Suprapubic skin (tissue), 4 donors: ENCODE measurements at places on chromosomes 4 and X.

- DNase-seq: no peak
Observed at GRCh38 chrX:22206781-22207180, 65.9 kb upstream of the CBLL2 start.

DNA sequence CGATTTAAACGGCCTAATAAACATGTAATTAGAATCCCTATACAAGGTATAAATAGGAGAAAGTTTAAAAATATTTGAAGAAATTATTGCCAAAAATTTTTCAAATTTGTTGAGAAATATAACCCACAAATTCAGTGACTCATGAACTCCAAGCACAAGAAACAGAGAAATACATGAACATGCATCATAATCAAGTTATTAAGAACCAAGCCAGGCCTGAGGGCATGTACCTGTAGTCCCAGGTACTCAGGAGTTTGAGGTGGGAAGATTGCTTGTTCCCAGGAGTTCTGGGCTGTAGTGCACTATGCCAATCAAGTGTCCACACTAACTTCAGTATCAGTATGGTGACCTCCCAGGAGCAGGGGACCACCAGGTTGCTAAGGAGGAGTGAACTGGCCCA is 341.9 kb downstream of the CAMK2D start:
- no peak for DNase-seq

DNA sequence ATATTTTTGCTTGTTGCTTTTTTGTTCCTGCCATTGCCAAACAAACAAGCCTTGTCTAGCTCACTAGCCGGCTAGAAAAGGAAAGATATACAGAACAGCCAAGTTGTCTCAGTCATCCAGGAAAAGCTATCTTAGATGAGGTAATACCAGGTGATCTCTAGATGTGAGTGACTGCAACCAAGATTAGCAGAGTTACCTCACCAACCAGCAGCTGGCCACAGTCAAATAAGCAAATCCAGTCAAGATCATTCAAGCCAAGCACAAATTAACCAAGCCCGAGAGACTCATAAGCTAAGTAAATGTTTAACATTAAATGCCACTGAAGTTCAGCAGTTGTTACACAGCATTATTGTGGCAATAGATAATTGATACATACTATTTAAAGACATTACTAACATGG is 108.6 kb downstream of the CENPC start:
- no peak for DNase-seq

GRCh38 chrX:2708592-2709188 is 17.6 kb downstream of the CD99 start:
- DNase-seq: no peak

DNA sequence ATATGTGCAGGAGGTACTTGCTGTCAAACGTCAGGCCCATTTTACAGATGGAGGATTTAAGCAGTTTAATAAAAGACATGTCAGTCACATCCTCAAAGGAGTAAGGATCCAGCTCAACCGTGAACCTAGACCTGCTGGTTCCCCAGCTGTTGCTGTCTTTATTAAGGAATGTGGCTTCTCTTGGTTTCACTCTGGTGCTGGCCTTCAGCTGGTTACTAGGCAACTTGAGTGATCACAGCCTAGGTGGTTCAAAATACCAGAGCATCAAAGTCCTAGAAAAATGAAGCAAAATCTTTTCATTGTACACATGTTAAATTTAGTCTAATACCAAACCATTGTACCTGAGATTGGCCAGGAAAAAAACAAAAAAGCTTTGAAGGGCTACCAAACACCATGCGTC is 32.7 kb upstream of the GLRA2 start:
- no peak for DNase-seq

GRCh38 chr4:159150821-159151390 is 48.0 kb downstream of the RAPGEF2 start:
- DNase-seq: no peak

DNA sequence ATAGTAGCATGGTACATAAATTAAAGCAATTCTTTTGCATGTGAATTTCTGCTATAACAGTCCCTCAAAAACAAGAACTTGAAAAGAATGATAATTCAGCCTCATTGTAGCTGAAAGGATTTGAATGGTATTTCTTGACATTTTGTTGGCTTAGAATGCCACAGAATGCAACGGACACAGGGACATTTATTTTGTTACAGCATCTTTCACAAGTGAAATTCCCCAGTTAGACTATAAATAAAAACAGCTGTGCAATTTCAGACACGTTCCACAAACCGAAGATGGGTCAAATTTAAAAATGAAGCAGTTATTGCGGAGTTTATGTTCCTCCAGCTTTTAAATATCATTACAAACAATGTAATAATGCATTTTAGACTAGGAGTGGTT is 82.8 kb upstream of the AMELX start:
- DNase-seq: no peak

- no peak for DNase-seq
Observed at GRCh38 chr4:129248621-129249020, 152.7 kb downstream of the C4orf33 start.

DNA sequence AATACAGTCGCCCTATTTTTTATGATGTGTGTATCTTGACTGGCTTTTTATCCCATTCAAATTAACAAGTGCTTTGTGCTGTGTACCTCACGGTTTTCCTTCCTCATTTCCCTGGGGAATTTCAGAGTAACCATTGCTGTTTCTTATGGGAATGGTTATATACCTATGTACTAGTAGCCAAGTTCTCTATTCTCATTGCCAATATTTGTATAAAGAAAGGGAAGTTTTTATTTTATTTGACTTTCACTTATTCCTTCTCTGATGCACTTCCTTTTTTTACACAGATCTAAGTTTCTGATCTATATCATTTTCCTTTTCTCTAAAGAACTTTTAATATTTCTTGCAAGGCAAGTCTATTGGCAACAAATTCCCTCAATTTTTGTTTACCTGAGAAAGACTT is 181.3 kb downstream of the SOWAHB start:
- no peak for DNase-seq

GRCh38 chr4:177159600-177159999 is 150.1 kb upstream of the NEIL3 start:
- no peak for DNase-seq

DNA sequence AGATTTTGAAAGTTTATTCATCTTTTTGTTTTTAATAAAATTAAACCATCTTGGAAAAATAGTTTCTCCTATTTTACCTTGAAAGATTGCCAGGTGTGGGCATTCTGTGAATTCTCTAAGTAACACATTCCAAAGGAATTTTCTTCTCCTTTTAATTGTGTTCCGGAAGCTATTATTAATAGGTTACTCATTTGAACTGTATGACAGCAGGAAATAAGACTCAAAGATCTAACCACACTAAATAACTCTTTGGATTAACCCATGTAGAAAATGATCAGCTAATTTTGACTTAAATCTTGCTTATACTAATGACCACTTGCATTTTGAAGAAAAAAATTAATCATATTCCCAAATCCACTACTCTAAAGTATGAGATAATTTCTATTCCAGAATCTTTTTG is 17.6 kb upstream of the CCNI start:
- no peak for DNase-seq

DNA sequence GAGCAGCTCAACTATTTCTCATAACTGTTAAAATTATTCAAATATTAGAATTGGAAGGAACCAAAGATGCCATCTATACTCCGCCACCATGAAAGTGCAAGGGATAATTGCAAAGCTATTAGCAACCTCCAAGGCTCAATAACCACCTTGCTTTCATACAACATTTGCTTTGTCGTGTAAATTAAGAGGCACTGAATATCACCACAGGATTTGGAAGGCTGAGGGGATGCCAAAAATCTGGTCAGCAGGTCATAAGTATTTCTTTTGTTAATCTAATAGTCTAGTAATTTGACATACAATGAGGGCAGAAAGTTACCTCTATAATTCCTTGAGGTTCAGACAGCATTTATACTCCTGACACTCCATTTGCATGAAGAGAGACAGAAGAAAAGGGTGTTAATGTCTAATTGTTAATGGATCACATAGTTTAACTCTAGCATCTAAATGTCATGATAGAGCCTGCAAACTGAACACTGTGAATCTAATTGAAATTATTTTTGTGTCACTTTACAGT is 200.9 kb upstream of the DIAPH2 start:
- DNase-seq: no peak

DNA sequence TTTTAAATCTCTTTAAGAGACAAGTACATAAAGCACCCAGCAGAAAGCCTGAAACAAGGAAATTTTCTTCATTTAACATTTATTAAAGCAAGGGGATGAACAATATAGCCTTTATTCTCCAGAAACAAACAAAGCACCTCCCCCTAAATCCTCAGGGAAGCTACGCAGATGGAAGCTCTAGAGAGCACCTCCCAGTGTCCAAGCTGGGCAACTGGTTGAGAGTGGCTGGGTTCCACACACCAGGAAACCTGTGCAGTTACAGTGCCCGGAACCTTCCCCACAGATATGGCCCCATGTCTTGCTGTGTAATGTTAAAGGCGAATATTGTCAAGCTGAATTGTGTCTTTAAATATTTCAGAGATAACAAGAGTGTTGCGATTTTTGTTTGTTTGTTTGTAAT is 8.9 kb upstream of the TRIML1 start:
- no peak for DNase-seq

- peak; percentile 82 for DNase-seq
Observed at GRCh38 chrX:53441531-53442321, 7.6 kb upstream of the HSD17B10 start.

DNA sequence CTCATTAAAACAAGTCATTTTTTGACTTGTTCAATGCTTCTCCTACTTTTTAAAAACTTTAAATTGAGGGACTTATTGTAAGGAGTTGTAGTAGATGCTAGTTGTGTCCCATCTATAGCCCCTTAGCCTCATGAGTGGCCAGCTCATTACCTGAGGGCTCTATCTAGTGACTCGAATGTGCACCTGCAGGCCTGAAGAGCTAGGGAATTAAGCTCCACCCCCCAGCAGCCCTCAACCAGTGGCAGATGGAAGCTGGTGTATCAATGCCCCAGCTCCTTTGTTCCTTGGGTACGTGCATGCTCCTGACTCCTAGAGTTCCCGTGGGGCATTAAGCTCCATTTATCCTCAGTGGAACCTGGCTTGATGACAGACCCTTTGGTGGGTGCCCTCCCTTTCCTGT is 146.7 kb upstream of the FAM9B start:
- DNase-seq: no peak
